ENCODE measurements at places on chromosomes 12 and 14. TPM values are rescaled to one million over a fixed set of nuclear protein-coding genes. Genes with fewer than 3 reads are reported as not detected.

The TMTC1 gene
- 9.5 TPM for total RNA-seq

The PDE3A gene
- total RNA-seq: 0.03 TPM

The ASIC1 gene
- 1.7 TPM for total RNA-seq

The SAMD15 gene
- total RNA-seq: not detected

The GALNT6 gene
- not detected for total RNA-seq

GRCh38 chr14:105711044-105711620 lies 184.7 kb downstream of the TMEM121 start:
- DNase-seq: no peak

GRCh38 chr12:74985986-74986319 lies 223.7 kb downstream of the KCNC2 start:
- no peak for DNase-seq

GRCh38 chr12:58761308-58761707 lies 159.0 kb downstream of the LRIG3 start:
- DNase-seq: no peak

DNA sequence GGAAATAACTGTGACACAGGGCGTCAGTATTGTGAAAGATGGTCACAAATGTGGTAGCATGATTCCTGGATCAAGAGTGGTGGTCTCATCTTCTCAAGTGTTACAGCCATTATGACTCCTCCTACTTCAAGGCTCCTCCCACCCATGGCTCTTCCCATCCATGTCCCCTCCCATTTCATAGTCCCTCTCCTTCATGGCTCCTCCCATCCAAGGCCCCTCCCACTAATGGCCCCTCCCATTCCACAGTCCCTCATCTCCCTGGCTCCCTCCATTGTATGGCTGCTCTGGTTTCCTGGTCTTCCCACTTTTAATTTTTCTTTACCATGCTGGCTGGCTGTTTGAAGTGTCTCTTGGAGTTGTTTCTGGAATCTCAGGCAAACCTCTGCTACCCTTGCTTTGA lies 1375.2 kb upstream of the TMEM132C start:
- no peak for DNase-seq

GRCh38 chr12:112013601-112014402 lies 576 bp downstream of the ERP29 start:
- DNase-seq: peak; percentile 75

- DNase-seq: peak; percentile 22
Measured at GRCh38 chr14:90629471-90629870, 186.8 kb downstream of the TTC7B start.

DNA sequence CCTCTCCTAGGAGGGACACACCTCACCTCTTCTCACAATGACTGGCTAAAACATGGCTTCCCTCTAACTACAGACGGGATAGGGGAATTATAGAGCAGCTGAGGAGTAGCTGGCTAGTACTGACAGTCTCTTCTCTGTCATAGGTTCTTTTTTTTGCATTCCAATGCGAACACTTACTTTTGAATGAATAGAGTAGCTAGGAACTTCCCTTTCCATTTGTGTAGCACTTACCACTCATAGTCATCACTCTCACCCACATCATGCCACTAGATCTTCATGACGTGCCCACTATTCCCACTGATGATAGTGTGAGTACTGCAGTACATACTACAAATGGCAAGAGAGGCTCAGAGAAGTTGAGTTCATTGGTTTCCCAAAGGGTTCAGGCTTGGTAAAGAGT lies 143.9 kb upstream of the HIF1A start:
- no peak for DNase-seq

GRCh38 chr12:124631681-124632256 lies 64.4 kb upstream of the NCOR2 start:
- DNase-seq: no peak

DNA sequence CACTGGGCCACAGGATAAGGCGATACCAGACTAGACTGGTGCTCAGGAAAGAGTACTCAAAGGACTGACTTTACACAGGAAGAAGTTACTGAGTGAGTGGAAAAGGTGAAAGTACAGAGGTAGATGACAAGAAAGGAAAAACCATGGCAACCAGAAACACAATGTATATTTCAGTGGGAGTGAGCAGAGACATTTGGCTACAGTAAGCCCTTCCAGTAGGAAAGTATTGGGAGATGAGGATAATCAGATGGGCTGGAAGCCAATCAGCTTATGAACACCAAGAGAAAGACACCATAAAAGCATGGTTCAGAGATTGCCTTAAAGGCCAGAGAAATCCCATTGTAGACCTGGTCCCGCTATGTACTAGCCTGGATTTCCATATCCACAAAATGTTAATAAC lies 51.6 kb downstream of the TMTC1 start:
- DNase-seq: no peak

- no peak for DNase-seq
Measured at GRCh38 chr14:69351385-69351784, 46.7 kb downstream of the ERH start.

DNA sequence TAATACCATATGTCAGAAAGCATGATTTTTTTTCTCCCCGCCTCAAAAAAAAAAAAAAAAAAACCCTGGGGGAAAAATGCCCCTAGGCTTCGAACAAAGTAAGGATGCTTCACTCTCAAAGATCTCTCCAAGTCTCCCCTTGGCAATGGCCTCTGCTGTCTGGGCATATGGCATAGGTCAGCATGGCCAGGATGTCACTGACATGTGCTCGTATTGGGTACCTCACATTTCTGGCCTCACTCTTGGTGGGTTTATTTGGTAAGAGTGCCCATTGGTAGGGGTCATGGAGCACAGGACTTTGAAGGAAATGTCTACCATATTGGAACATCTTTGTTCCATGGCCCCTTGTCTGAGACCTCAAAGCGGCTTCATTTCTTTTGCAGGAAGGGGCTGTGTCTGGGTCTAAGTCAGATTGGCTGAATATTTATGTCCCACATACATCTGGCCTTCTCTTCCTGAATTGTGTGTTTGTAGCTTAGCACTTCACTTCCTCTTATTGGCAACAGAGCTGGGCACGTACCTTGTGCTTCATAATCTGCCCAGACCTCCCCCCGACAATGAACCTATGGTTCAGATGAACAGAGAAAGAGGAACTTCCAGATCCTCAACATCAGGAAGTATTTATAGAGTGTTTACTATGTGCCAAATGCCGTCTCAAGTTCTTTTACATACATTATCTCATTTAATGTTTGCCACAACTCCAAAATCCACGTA lies 36.3 kb upstream of the OAS1 start:
- DNase-seq: no peak

GRCh38 chr12:71846322-71846940 lies 6.9 kb downstream of the TBC1D15 start:
- DNase-seq: no peak

DNA sequence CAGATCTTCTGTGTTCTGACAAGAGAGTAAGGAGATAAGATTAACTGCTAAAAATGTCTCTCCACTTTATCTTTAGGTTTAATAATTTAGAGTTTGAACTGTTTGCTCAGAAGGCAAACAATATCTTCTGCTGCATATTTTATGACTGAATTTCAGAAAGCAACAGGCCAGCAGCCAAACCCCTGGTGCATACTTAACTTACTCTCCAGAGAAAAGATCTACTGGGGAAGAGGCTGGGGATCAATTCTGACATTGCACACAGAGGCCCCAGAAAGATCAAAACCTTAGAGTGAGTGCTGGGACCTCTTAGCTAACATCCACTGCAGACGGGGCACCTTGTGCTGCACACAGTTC lies 518.2 kb downstream of the TMEM132D start:
- DNase-seq: no peak

- DNase-seq: no peak
Measured at GRCh38 chr12:95282266-95282665, 64.7 kb downstream of the VEZT start.

DNA sequence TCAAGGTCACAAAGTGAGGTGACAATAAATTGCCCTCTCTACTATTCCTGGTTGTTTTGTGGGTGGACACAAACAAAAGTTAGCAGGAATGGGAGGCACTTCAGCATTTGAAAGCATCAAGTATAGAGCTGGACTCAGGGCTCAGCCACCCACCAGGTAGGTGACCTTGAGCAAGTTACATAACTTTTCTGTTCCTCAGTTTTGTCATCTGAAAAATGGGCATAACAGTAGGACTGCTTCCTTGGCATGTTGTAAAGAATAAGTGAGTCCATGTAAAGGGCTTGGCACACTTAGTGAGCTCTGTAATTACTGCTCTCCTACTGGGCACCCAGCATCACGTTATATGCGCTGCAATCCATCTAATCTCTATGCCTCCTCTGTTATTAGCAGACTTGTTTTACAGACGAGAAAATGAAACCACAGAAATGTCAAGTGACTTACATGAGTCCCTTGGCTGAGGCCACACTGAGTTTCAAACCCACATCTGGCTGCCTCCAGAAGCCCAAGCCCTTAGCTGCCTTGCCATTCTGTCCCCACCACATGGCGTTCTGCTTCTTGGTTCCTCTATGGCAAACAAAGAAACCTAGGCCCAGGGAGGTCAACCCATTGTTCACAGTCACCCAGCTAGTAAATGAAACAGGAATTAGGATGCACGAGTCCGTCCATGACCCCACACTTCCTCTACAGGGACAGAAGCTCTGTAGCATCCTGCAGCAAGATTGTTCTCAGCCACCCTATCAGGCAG lies 63.2 kb upstream of the SLC24A4 start:
- no peak for DNase-seq

DNA sequence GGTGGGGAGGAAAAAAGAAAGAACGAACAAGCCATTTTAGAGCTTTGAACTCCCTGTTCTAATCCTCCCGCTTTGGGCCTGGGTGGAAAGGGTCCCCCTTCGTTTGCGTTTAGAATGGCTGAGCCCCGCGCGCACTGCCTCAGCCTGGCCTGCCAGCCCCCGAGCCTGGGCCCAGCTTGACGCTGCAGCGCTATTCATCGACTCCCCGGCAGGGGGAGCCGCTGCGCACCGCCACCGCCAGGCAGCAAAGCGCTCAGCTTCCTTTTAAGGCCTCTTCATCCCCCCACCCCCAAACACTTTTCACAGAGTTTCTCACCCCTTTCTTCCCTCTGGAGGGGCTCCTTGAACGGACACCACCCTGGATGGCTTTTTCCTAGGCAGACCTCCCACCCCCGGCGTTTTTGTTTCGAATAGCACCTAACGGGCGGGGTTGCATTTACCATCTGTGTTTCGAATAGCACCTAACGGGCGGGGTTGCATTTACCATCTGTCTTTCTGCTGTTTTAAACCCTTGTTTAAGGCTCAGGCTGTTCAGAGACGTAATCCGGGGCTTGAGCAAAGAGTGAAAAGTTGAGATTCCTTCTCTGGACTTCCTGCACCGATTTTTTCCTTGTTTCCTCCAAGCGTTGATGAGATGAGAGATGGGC lies 56.4 kb upstream of the PIWIL1 start:
- DNase-seq: peak; percentile 3

DNA sequence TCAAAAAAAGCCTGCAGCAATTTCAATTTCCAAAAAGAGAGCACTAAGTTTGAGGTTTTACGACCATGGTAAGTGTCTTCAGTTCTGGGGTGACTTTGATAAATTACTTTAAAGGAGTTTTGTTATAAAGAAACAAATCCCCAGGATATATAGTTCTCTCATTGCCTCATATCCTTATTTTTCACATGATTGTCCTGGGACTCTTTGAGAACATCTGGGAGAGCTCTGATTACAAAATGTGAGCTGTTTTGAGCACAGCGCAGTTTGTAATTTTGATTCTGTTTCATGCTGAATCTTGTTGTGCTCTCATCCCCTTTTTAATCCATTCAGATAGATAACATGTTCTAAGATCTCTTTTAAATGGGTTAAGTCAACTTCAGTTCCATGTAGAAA lies 67.7 kb upstream of the DCN start:
- DNase-seq: no peak

- DNase-seq: no peak
Measured at GRCh38 chr12:1773937-1774655, 46.3 kb upstream of the LRTM2 start.

GRCh38 chr12:107731366-107731765 lies 29.6 kb downstream of the PRDM4 start:
- no peak for DNase-seq

DNA sequence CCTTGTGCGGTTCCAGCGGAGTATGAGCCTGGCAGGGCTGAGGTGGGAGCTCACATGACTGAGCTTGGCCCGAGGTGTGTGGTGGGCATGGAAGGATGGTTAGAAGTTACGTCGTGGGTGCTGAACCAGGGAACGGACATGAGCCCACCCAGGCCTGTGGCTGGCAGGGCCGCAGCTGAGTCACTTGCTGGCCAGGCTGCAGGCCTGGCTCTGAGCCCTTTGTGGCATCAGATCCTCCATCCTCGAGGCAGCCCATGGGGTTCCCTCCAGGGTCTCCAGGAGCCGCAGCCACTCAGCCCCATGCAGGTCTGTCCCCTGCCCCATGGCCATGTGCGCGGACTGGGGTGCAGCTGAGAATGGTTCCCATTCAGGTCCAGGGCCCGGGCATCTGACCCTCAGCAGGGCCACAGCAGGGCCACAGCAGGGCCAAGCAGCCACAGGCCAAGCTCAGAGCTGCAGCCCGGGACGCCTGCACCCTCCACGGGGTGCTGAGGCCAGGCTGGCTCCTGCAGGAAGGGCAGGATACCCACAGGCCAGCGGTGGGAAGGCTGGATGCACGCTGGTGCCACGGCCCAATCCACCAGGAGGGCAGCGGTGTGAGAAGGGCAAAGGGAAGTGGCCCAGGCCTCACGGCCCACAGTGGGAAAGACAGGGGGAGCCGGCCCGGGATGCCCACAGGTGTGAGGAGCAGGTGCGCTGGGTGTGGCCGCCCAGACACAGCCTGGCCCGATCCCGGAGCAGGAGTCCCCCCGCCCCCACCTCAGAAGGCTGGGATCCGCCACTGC lies 26.3 kb upstream of the ULK1 start:
- peak; percentile 83 for DNase-seq

DNA sequence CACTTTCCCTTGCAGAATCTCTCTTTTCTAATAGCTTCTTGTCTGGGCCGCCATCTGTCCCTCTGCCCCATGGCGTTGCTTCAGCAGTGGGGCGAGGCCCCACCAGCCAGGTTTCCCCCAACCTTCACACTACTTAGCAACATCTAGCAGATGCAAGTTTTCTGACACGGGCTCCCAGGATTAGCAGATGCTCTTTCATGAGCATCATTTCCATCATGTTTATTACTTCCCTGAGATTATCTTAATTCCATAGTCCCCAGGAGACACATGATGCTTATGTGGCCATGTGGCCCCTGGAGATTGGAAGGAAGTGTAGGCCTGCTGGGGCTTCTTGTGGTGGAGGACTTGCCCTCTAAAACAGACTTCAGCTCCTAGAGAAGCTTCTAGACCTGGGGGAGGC lies 102.0 kb upstream of the MYL2 start:
- no peak for DNase-seq

Measured in MG63 (cell line).